CD4-positive, alpha-beta T cell treated with Interleukin-15 for 4 hours (primary cell): ENCODE measurements at places on chromosomes 11 and 22.

GRCh38 chr11:65398362-65398910, 12.0 kb downstream of the FRMD8 start:
- no peak for DNase-seq

DNA sequence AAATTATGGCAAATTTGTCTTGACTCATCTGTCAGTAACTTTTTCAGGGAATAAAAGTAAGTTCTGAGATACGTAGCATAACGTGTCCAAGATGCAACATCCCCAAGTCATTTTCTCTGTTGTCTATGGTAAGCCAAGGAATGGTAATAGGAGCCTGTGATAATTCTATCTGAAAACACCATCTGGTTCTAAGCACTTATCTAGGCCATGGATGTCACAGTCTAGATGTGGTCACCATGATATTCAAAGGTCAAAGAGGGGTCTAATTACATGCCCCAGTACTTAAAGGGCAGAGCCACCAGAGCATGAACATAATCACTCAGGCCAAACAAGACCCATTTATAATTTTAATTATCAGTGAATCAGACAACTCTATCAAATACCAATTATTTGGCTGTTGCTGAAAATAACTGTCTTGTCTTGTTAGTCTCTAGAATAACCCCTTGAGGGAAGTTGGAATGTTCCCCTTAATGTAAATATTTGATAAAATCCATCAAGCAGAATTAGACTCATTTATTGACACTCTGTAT, 225.1 kb upstream of the MPPED2 start:
- DNase-seq: no peak

GRCh38 chr22:40480996-40481395, 110.6 kb downstream of the SGSM3 start:
- no peak for DNase-seq

- DNase-seq: no peak
Measured at GRCh38 chr11:129286813-129287212, 88.8 kb upstream of the BARX2 start.

DNA sequence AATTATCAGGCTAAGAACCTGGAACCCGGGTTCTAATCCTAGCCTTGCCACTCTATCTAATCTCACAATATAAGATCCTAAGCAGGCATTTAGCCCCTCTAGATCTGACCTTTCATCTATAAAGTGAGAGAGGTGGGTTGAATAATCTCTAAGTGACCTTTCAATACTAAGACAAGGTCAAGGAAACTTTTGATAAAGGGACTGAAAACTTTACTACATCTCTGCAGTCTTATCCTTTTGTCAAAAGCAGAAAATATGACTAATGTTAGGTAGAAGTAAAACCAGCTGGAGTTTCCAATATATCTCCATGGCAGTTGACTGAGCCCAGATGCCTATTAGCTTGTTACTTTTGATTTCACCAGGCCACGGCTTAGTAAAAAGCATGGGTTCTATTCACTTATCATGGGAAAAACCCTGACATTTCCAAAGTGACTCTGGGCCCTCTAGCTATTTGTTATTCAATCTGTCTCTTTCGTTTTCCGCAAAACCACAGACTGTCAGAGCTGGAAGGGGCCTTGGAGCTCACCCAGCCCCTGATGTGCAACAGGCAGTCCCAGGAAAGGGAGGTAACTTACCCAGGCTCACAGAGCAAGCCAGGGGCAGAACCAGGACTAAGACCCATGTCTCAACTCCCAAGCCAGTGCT, 75.8 kb downstream of the RAB30 start:
- DNase-seq: no peak

DNA sequence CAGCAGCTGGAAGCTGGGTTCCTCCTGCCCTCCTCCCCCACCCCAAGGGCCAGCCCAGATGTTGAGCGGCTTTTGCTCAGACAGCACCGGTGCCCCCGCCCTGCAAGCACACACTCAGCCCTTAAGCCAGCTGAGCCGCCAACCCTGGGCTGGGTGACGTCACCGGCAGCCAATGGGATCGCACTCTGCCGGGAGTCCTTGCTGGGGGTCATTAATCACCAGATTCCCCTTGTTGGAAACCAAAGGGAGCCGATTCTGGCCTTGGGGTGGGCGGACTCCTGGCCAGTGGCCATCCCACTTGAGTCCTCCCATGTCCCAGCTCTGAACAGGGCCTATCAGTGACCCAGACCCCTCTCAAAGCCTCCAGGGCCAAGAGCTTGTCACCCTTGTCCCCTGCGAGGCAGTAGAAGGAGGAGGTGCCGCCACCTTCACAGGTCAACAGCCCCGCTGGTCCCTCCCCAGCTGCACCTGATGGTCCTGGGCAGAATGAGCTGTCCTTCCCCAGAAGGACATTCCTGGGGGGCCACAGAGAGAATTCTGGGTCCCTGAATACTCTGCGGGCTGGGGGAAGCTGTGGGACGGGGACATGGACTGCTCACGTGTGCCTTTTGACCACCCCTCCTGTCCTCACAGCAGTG, 7.4 kb downstream of the DUSP8 start:
- no peak for DNase-seq

DNA sequence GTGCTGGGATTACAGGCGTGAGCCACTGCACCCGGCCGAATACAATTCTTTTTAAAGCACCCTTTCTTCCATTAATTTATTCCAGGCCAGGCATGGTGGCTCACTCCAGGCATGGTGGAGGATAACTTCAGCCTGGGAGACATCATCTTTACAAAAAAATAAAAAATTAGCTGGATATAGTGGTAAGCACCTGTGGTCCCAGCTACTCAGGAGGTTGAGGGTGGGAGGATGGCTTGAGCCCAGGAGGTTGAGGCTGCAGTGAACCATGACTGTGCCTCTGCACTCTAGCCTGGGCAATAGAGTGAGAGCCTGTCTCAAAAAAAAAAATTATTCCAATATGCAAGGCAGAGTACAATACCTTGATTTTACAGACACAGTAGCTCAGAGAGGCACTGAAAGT, 11.4 kb downstream of the TAGLN start:
- no peak for DNase-seq

DNA sequence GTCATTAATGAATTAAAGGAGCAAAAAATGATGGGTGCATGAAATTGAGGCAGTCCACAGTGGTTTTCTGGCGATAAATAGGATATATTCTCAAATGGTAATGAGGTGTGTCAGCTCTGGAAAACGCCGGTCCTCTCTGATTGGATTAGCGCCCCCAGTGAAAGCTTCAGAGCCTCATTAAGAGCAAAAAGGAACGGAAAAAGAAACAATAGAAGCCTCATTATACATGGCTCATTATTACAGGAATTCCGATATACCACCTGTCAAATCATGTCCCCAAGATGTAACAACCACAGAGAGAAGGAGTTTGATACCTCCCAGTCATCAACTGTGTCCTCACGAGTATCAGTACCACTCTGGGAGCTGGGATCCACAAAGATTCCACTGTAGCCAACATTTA, 175.7 kb upstream of the PITPNB start:
- DNase-seq: no peak

- no peak for DNase-seq
Measured at GRCh38 chr22:26534874-26535602, 22.8 kb upstream of the TFIP11 start.

- DNase-seq: no peak
Measured at GRCh38 chr11:68659158-68659921, 25.0 kb upstream of the GAL start.

GRCh38 chr11:44464741-44465140, 100.7 kb upstream of the CD82 start:
- no peak for DNase-seq
